ENCODE measurements at places on chromosomes 16 and 17.
A peak's percentile ranks its signal among the peaks of the same experiment; 100 is the strongest.

DNA sequence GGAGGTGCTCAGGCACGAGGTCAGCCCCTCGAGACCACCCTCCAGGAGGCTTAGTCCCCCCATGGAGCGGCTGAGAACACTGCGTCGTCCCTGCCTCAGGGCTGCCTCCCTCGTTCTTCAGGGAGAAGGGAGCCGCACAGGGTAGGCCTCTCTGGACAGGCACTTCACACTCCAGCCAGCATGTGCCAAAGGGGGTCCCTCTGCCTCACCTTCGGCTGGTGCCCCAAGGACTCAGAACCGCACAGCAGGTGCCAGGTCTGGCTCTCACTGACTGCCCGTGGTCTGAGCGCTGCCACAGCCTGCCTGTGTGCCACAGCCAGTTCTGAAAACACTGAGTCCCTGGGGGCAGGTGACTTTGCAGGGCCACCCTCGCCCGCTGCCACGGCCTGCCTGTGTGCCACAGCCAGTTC lies 7.1 kb downstream of the P2RX5 start:
- no peak for DNase-seq

DNA sequence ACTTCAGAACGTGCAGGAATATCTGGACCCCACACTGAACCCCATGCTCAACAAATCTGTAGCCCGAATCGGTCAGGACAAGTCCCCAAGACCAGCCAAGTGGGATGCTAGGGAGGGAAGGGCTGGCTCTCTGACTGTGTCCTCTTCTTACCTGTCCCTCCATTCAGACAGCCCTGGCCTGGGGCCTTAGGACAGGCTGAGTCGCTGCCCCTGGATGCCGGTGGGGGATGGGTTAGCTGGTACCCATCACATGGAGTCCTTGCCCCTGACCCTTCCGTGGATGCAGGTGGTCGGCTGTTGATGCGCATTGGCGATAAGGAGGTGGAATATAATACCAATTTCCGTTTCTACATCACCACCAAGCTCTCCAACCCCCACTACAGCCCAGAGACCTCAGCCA lies 16.0 kb upstream of the KDM6B start:
- DNase-seq: no peak

DNA sequence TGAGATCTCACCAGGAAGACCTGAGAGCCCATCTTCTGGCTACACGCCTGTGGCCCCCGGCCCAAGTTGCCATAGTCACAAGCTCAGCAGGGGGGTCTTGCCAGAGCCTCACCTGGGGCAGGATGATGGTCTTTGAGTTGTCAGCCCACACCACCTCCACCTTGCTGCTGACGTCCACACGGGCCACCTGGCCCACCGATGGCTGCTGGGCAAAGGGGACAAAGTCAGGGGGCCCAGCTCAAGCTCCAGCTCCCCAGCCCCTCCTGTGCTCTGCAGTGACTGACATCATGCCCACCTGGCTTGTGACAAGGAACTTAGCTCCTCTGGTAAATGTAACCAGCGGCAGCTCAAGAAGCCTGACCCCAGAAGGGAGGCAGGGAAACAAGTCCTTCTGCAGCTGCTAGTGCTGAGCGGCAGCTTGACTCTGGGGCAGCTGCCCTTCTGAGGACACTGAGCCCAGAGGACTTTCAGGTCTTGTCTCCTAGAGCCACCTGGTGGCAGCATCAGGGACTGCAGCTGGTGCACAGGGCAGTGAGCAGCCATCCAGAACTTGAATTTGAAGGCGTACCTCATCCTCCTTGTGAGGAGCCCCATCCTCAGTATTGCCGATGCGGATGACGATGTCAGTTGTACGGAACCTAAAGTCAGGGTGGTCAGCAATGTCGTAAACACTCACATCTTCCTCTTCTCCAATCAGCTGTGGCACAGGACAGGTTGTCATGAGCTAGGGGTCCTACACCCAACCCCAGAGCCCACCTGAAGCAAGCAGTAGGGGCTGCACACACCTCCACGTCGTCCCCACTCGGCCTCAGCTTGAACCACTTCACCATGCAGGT lies 13.5 kb downstream of the SPHK1 start:
- DNase-seq: peak; percentile 87

- peak; percentile 55 for DNase-seq
Observed at GRCh38 chr16:56600398-56600999, 7.9 kb upstream of the MT2A start.

DNA sequence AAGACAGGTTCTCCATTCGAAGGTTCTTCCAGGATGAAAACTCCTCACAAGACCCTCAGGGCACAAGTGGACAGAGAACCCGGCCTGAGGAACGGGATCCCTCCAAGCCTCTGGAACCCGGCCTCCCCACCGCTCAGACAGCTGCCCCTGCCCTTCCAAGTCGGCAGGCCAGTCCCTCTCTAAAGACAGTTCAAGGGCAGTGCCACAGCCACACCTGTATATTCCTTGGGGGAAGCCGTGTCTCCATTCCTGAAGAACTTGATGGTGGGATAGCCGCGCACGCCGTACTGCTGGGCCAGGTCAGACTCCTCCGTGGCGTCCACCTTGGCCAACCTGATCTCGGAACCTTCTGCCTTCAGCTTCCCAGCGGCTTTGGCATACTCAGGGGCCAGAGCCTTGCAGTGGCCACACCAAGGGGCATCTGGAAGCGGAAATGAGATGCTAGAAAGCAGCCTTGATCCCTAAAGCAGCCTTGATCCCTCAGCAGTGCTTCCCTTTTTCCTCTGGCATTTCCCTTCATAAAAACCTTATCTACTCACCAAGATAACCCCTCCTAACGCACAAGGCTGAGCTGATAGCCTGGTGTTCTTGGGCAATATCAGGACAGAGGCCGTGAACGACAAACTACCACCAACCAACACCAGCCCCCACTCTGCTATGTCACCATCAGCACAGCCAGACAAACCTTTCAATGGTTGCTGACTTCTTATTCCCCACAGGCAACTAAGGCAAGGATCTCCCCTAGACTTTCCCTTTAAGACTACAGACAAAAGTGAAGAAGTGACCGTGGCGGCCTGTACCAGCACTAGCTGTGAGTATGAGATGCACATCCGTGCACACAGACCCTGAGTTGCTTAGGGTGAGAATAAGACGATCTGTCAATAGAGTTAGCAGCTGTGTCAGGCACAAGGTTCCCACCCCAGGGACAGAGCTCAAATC lies 1.1 kb downstream of the P4HB start:
- no peak for DNase-seq

DNA sequence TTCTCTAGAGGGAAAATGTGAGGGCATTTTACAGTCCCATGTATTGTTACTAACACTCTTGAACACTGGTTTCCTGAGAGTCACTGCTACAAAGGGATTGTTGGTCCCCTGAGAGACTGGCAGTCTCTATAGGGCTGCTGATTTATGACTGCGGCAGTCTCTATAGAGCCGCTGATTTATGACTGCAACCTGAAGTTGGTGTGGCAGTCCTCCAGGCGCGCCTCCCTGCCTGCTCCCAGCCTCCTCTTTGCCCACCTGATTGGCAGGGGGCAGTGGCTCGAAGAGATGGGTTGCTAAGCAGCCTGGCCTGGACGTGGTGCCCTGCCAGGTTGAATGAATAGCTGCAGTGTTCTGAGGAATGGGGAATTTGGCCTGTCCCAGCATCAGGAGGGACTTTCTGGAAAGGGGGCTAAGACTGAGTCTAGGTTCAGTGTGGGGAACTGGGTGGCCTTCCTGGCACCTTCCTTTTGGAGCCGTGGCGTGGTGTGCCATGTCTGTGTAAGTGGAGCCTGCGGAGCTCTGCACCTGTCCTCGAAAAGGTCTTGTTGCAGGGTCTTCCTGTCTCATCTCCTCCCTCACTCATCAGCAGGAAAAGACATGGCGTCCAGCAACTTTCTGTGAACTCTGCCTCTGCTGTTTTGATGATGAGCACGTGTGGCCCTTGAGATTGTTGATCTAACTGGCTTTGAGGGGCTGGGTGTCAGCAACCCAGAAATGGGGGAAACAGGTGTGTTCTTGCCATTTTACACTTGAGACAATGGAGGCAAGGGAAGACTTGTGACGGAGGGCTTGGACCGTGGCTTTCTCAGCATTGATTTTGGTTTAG lies 24.9 kb downstream of the SAP30BP start:
- DNase-seq: no peak

GRCh38 chr16:54175552-54176375 lies 110.8 kb downstream of the IRX3 start:
- no peak for DNase-seq

- no peak for DNase-seq
Observed at GRCh38 chr17:73325527-73325842, 13.7 kb upstream of the CDC42EP4 start.

Data from CD4-positive, alpha-beta T cell treated with Interleukin-2 at 100 ng/mL for 4 hours (primary cell).